Left cardiac atrium (tissue), 4 donors: ENCODE measurements at places on chromosomes 13 and 19. TPM values are rescaled to one million over a fixed set of nuclear protein-coding genes. Genes with fewer than 3 reads are reported as not detected.

GRCh38 chr13:23516702-23517101 lies 53.5 kb upstream of the TNFRSF19 start:
- DNase-seq, result no peak

GRCh38 chr19:46311444-46311843 lies 14.6 kb downstream of the HIF3A start:
- no peak for DNase-seq

GRCh38 chr13:37187105-37187504 lies 81.6 kb upstream of the CSNK1A1L start:
- DNase-seq, result no peak

Gene PNMA8B
- 1.5 TPM for total RNA-seq

- no peak for DNase-seq
Observed at GRCh38 chr13:54972838-54973237, 1944.2 kb downstream of the OLFM4 start.

DNA sequence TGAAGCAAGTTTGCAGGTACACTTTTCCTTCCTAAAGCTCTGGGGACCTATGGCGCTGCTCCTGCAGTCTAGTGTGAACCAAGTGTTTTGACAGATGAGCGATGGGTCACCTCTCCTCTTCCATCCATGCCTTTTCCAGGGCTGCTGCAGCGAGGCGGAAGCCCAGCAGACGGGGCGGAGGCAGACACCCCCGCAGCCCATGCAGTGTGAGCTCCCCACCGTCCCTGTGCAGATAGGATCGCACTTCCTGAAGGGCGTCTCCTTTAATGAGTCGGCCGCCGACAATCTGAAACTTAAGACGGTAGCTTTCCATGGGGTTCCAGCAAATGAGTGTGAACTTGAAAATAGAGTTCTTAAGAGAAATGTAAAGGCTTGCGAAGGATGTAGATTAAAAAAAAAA lies 37.1 kb upstream of the GPI start:
- peak; percentile 65 for DNase-seq

Gene KCTD4
- total RNA-seq, result not detected

Gene TMEM38A
- 6.7 TPM for total RNA-seq

DNA sequence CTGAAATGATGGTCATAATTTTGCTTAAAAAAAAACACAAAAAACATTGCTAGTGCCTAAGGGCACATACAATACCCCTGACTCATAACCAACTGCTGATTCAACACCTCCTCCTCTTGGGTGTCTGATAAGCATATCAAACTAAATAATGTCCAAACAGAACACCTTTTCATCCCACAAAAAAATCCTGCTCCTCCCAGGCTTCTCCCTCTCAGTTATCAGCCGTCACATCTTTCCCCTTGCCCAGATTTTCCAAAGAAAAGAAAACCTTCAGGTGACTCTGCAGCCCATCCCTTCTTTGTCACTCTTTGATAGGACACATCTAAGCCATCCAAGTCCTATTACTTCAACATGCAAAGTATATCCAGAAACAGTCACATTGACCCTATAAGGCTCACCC lies 46.9 kb downstream of the ABCC4 start:
- DNase-seq, result no peak

DNA sequence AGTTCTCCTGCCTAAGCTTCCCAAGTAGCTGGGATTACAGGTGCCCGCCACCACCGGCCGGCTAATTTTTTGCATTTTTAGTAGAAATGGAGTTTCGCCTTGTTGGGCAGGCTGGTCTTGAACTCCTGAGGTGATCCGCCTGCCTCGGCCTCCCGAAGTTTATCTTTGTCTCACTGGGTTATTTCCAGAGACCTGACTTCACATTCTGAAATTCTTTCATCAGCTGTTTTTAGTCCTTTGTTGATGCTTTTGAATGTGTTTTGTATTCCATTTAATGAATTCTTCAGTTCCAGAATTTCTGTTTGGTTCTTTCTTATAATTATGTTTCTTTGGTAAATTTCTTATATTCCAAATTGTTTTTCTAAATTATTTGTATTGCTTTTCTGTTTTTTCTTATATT lies 55.4 kb upstream of the MLNR start:
- no peak for DNase-seq

DNA sequence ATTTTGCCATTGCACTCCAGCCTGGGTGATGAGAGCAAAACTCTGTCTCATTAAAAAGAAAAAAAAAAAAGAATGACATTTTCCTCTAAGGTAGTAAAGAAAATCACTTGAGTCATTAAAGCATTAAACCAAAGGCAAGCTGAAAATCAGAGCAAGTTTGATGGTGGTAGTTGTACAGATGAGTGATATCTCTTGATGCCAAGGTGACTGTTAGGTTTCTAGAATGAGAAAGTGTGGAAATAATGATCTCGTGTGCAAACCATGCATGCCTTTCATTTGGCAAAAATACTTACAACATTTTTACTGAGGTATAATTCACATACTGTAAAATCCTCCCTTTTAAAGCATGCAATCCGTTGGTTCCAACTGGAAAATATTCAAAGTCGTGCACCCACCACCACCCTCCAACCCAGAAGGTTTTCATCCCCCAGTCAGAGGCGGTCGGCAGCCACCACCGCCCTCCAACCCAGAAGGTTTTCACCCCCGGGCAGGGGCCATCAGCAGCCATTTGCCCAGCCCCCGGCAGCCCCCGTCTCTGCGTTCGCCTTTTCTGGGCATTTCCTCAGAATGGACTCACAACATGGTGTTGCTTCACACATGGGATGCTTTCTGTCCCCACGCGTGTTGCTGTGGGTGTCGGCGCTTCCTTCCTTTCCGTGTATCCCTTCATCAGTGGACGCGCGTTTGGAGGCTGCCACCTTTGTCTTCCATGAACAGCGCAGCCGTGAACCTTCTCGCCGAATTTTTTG lies 90.2 kb downstream of the ATP11A start:
- DNase-seq, result no peak

- no peak for DNase-seq
Observed at GRCh38 chr19:5137571-5138124, 168.7 kb downstream of the KDM4B start.

Gene EFNB2
- total RNA-seq, result 9.5 TPM

- DNase-seq, result no peak
Observed at GRCh38 chr19:30063650-30064347, 121.8 kb downstream of the URI1 start.

- DNase-seq, result no peak
Observed at GRCh38 chr19:54209058-54209810, 8.6 kb downstream of the RPS9 start.

Gene AP1M2
- total RNA-seq, result 0.55 TPM

Gene ZNF790
- total RNA-seq, result 8.7 TPM

DNA sequence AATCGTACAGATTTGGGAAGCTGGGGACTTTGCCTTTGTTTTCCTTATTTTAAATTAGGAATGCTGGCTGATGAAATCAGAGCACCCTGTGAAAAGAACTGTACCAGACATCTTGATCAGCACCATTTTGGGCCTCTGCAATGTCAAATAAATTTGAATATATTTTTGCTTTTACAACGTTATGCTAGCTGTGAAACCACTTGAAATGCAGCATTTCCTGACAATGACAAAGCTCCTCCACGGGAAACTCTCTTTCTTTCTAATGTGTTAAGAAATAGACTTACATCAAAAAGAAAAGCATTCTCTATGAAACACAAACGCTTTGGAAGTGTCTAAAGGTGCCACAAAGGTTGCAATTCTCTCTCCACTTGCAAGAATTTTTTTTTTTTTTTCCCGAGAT lies 47.1 kb upstream of the MAP3K10 start:
- no peak for DNase-seq

DNA sequence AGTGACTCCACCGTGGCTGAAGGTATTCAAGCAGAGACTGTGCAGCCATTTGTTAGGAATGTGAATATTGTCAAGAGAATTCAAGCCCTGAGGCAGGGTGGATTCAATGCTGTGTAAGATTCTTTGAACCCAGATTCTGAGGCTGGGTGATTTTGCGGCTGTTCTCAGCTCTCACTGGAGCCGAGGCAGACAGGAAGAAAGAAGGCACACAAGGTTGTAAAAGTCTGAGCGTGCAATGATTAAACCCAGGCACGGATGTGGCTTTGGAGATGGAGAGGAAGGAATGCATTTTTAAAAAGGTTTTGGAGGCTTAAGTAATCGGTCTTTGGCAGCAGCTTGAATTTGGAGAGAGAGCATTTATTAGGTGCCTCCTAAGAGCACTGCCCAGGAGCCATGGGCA lies 187.9 kb downstream of the KATNAL1 start:
- DNase-seq, result no peak

- no peak for DNase-seq
Observed at GRCh38 chr13:110206185-110206584, 100.8 kb downstream of the COL4A1 start.

Gene FAM174C
- 21.4 TPM for total RNA-seq

DNA sequence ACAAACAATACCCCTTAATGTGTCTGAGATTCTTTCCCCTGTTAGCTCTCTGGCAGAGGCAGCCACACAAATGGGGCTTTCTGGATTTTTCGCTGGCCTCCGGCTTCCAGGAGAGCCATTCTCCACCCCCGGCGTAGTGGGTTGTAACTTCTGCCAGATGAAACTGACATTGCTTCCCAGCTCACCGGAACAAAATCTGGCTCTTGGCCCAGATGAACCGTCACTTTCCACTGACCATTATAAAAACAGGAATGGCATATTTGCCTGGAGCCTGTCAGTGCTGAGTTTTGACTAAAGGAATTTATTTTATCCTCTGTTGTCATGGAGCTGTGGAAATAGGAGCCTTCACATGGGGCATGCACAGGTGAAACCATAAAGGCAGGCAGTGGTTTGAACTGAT lies 120.6 kb upstream of the GPR12 start:
- peak; percentile 41 for DNase-seq

DNA sequence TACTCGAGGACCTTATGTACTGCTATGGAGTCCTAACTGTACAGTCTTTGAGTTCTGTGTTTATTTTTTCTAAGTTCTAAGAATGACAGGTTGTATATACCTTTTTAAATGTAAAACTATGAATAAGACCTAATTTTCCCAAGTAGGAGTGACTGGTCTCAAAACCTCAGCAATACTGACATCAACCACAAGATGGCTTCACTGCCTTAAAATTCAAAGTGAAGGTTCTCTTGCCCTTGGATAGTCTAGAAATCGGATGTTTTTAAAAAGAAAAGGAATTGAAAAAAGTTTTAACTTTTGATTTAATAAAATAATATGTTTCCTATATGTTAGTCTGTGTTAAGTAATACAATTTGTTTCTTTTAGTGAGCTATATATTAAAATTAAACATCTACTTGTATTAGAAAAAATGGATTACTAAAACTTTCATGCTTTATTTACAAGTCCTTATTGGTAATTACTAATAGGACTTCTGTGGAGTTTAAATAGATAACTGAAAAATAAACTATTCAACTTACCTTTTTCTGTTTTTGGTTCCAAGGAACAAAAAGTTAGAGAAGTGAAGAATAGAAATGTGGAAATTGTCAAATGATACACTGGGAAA lies 52.0 kb downstream of the TDRD3 start:
- no peak for DNase-seq

DNA sequence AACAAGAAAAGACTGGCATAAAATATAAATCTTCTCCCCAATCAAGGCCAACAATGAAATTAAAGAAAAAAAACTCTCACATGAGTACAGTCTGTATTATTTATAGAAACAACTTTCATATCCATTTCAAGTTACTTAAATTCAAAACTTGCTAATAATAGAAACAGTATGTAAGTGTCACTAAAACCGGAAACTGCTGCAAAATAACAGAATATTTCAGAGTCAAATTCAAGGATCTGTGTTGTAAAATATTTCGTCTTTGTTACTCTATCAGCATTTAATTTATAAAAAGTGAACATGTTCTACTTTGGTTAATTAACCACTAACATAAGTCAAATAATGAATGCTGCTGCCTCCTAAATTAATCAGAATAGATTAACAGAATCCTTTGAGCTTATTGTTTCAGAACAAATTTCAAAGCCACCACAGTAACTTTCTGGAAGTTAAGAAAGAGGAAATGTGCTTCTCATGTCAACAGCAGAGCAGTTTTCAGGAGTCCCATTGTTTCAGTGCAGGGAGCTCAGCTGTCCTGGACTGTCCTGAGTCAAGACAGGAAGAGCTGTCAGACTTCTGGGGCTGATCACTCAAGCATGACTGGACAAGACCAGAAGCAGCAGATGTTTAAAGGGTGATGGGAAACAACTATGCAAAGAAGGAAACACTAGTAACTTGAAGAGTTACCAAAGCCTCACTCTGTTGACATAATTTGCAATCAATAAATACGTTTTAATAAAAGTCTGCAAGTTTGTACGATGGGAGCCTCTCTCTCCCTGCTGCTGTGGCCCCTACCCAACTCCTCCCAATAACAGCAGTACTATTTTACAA lies 76.9 kb downstream of the FOXO1 start:
- peak; percentile 39 for DNase-seq

DNA sequence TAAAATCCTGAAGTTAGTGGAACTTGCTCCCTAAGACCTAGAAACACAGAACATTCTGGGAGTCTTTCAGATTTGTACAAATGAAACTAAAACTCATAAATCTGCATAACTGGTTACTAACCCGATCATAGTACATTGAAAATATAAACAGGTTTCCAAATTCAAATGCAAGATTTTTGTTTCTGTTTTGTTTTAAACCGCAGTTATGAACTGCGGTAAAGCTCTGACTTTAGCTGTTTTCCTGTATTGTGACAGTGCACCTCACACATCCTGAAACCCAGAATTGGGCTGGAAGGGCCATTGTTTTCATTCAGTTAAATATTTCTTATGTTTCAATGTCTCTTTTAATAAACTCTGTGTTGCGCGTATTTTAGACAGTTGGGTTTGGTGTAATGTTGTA lies 204.7 kb downstream of the SHISA2 start:
- no peak for DNase-seq

Gene CTU1
- total RNA-seq, result 5.3 TPM

- DNase-seq, result no peak
Observed at GRCh38 chr13:25490236-25490635, 118.5 kb downstream of the ATP8A2 start.

GRCh38 chr13:106010836-106011235 lies 524.6 kb downstream of the EFNB2 start:
- no peak for DNase-seq

DNA sequence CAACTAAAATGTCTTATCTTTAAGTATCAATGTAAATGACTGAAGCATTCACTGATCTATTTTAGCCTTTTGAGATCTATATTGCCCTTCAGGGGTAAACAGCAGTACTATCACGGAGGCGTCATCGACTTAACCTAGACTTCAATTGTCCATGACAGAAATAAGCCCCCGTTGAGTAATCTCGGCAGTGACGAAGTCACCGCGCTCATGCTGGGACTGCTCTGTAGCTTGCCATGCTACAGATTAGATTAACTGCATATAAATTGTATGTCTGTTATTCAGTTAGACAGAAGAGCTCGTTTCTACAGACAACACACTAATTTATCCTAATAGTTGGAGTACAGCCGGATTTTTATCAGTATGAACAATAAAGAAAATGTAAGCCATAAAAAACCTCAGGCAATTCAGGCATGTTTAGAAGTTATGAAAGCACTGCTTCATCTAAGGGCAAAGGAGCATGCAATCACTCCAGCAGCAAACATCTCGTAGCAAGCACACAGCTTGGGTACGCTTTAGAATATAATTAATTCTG lies 56.6 kb downstream of the TUBGCP3 start:
- DNase-seq, result no peak

Gene KCNN1
- 1.7 TPM for total RNA-seq
